ENCODE measurements at places on chromosomes 12 and 14. TPM values are rescaled to one million over a fixed set of nuclear protein-coding genes. Genes with fewer than 3 reads are reported as not detected.

The TMEM63C gene
- 0.26 TPM for total RNA-seq

GRCh38 chr12:111827907-111828306 lies 14.1 kb upstream of the MAPKAPK5 start:
- no peak for DNase-seq

GRCh38 chr14:39762576-39763401 lies 330.6 kb upstream of the FBXO33 start:
- DNase-seq, result no peak

The PLEKHH1 gene
- 3.9 TPM for total RNA-seq

GRCh38 chr14:26289891-26290486 lies 307.8 kb downstream of the NOVA1 start:
- no peak for DNase-seq

GRCh38 chr14:55731881-55732498 lies 152.0 kb downstream of the KTN1 start:
- DNase-seq, result no peak

DNA sequence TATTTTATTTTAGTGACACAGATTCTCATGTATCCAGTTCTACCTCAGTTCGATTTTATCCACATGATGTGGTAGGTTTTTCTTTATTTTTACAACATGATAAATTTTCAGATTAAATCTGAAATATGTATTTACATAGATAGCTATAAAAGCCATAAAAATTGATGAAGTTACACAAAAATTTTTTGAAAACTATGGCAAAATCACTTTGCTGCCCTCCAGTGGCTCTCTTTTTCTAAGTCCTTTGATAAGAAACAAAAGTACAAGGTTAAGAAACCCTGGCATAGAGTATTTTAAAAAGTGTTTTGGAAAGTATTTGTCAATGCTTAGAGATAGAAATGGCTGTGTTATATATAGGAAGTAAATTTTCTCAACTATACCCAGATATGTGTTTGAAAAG lies 104.2 kb downstream of the PCNX1 start:
- no peak for DNase-seq

DNA sequence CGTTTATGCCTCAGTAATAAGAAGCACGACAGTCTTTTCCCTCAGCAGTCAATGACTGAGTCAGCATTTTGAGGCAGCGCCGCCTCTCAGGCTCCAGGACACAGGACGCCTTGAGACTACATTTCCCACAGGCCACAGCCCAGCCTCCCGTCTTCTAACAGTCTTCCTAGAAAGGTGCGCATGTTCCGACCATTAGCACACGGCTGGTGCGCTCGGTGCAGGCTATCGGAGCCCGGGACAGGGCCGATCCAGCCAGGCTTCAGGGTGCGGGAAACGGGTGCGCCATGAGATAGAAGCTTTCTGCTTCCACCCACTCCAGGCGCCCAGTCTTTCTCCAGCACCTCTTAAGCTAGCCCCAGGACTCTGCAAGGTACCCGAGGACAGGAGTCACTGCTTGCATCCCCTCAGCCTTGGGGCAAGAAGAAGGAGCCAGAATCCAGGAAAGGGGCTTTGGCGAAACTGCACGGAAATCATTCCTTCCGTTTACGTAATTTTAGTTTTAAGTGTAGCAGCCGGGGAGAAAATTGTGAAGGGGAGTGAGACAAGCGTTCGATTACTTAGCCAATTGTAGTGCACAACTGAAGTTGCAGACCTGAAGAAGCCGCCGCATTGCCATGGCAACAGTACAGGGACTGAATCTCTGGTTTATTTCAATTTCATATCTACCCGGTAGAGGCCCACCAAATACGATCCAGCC lies 54.0 kb downstream of the ZNF641 start:
- DNase-seq, result peak; percentile 86

GRCh38 chr14:71942904-71943694 lies 10.9 kb downstream of the RGS6 start:
- DNase-seq, result no peak

- no peak for DNase-seq
Observed at GRCh38 chr12:108308395-108309085, 30.6 kb downstream of the CMKLR1 start.

GRCh38 chr12:55694651-55695050 lies 13.1 kb downstream of the ITGA7 start:
- peak; percentile 59 for DNase-seq

The C12orf54 gene
- 0.65 TPM for total RNA-seq

The FZD10 gene
- 1.2 TPM for total RNA-seq

GRCh38 chr12:124293286-124294003 lies 1.4 kb upstream of the RFLNA start:
- no peak for DNase-seq

The TBC1D30 gene
- total RNA-seq, result 4.1 TPM

DNA sequence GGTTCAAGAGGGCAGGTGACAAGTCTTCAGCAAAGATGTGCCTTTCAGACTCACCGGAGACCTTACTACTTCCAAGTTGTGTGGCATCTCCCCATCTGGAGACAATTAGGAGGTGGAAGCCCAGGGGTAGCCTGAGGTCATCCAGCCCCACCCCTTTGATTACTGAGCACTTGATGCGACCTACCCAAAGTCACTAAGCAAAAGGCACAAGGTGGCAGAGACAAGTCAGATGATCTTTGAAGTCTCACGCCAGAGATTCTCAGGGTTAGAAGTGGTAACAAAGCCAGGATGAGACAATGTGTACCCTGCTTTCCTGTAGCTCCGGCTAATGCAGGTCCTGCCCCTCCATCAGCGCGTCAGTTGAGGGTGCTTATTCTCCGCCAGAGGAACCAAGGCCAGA lies 1.4 kb upstream of the FOXN3 start:
- no peak for DNase-seq

The ASB2 gene
- total RNA-seq, result 57.0 TPM

- no peak for DNase-seq
Observed at GRCh38 chr12:121576851-121577391, 3.9 kb downstream of the KDM2B start.

DNA sequence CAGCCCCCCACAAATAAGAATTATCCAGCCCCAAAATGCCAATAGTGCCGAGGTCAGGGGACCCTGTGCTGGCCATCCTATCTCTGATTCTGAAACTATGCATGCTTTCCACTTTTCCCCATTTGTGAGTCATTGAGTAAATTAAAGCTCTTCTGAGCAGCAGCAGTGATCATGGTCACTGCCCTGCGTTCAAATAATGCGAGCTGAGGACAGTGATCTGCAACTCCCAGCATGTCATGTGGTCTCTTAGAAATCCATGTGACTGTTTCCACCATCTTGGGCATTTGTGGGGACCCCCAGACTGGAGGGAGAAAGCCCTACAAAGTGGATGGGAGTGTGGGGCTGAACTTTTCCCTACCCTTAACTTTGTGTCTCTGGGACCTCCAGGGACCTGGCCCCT lies 53.8 kb downstream of the C14orf132 start:
- DNase-seq, result peak; percentile 22

The OR4E2 gene
- total RNA-seq, result not detected

DNA sequence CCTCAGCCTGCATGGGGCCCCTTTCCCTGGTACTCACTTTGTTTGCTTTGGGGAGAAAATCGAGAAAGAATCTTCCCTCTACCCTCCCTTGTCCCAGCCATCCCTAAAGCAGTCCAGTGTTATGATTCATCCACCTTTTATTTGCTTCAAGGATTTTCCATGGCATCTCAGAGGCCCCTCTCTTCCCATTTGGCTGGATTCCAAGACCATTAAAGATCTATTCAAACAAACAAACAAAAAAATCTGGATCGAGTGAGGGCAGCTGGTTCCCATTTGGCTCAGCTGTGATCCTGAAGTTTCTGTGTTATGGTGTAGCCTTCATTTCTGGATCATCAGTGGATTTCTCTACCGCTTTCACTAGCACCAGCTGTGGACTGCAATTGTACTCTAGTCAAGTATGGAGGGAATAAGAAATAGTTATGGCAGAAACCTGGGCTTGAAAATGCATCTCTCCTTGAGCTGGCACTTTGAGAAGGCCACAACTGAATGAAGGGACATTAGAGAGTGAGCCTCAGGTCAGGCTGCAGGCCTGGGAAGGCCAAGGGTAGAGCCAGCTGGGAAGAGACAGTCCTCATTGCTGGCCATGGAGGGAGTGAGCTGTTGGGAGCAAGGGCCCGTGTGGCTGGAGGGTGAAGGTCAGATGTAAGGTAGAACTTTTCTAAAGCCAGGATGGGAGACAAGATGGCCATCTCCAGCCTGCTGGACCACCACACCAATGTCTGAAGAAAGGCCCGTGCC lies 13.7 kb downstream of the KRT71 start:
- no peak for DNase-seq

- DNase-seq, result no peak
Observed at GRCh38 chr14:65772921-65773574, 360.5 kb downstream of the FUT8 start.

The GLS2 gene
- total RNA-seq, result 1.5 TPM

The BHLHE41 gene
- total RNA-seq, result 12.0 TPM

The VRTN gene
- total RNA-seq, result not detected

DNA sequence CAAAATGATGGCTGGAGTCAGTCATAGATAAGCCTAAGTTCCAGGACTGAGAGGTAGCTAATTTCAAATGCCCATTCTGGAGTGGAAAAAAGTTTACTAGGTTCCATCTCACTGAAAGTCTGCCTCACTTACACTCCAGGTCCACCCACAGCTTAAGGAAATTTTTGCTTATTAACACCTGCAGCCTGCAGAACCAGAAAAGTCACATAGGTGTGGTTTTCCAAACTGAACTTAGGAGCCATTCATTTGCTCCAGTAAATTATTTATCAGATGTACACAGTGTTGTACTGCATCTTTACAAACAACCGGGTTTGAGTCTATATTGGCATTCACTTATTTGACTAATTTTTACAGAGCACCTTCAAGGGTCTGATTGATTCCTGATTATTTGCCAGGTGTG lies 157.4 kb upstream of the ARID2 start:
- DNase-seq, result no peak

GRCh38 chr12:116647813-116648212 lies 88.6 kb downstream of the MAP1LC3B2 start:
- DNase-seq, result no peak

GRCh38 chr12:47947341-47947740 lies 16.1 kb upstream of the TMEM106C start:
- DNase-seq, result no peak

DNA sequence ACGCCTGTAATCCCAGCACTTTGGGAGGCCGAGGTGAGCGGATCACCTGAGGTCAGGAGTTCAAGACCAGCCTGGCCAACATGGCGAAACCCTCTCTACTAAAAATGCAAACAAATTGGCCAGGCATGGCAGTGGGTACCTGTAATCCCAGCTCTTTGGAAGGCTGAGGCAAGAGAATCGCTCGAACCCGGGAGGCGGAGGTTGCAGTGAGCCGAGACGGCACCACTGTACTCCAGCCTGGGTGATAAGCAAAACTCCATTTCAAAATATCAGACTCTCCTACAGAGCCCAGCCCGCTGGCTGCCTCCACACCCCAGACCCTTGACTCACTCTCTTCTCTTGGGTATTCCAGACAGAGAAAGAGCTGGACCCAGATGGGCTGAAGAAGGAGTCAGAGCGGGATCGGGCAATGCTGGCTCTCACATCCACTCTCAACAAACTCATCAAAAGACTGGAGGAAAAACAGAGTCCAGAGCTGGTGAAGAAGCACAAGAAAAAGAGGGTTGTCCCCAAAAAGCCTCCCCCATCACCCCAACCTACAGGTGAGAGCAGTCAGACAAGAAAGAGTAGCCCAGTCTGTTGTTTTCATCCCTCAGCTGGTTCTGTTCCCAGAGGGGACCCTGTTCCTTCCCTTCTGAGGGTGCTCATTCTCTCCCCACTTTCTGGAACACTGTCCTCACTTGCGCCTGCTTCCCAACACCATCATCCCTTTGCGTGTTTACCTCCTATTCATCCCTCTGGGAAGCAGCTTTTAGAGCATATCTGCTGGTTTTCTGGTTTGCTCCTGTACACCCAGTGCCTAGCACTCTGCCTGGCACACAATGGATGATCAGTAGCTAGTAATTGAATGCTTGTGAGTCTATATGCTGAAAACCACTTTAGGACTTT lies 19.7 kb downstream of the AGAP2 start:
- no peak for DNase-seq

DNA sequence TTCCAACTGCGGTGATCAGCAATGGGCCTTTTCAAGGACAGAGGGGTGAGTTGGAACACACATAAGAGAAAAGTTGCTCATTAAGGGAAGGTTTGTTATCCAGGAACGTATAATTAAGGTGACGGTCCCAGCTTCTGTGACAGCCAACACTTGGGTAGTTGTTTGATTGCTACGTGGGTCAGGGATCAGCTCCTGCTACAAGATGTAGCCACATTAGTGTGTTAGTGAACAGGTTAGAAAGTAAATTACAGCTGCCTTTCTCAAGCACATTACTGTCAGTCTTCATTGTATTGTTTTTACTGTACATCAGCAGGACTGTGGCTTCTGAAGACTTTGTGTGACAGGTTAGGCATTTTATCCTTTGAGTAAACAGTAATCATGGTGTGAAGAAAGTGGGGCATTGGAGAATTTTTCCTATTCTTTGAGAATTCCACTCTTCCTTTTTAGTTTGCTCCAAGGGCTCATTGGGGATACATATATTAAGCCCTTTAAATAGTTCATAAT lies 230.5 kb downstream of the EGLN3 start:
- DNase-seq, result no peak

DNA sequence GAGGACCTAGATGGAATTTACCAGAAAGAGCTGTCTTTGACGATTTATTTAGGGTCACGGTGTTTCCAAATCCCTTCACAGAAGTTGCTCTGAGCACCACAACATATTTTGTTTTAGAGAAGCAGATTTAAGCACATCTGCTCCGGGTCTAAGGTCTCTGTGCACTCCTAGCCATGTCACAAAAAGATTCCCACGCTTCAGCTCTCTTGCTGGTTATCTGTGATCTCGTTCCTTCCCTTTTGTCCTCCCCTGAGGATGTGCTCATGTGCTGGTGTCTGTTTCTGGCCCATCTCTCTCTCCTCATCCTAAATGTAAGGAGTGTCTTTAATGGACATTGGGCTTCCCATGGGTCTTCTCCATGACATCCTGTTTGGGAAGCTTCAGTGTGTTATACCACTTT lies 53.7 kb upstream of the GNPNAT1 start:
- no peak for DNase-seq

GRCh38 chr14:56046546-56046945 lies 71.7 kb upstream of the PELI2 start:
- no peak for DNase-seq

DNA sequence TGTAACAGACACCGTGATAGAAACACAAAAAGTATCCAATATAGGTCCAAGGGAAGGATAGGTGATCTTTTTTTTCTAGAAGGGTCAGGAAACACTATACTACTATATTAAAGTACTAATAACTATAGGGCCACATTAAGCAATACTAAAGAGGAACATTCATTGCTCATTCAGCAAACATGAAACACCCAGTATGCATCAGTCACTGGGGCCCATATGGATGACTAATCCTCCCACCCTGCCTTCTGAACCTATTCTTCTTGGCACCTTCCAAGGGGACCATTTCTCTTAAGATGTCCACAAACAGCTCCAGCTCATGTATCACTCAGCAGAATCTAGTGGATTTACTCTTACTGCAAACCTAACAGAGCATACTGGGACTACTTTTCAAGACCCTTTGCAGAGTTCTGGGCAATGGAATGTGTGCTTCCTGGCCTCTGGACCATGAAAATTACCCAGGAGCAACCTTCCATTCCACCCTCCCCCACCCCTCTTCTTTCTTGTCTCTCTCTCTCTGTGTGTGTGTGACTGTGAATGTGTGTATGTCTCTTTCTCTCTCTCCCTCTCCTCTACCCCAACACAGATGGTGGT lies 187.9 kb downstream of the EPS8 start:
- no peak for DNase-seq
